ENCODE measurements at places on chromosomes 3 and 15.

- DNase-seq, result no peak
These were observed 6.0 kb downstream of the TMEM266 start for GRCh38 chr15:76065793-76066192.

GRCh38 chr3:169812332-169813235 lies at the start of the genes LRRC34 and LRRIQ4:
Gene LRRC34, minus strand, starts transcription at chr3:169812904. Its CDS starts 356 bp downstream, at chr3:169812548.
Gene LRRIQ4, plus strand, starts transcription at chr3:169812870. Its CDS starts 9,052 bp downstream, at chr3:169821922.
- DNase-seq, result peak; percentile 73

GRCh38 chr3:121075191-121075590 lies 167.2 kb downstream of the STXBP5L start:
- DNase-seq, result no peak

GRCh38 chr15:58212909-58213526 lies 74.8 kb downstream of the AQP9 start:
- DNase-seq, result no peak

- DNase-seq, result no peak
These were observed 313.3 kb downstream of the MECOM start for GRCh38 chr3:169350228-169350627.

GRCh38 chr3:126661532-126662364 lies 6.8 kb upstream of the TXNRD3 start:
- DNase-seq, result no peak

GRCh38 chr3:144775551-144775950 lies 803.9 kb downstream of the DIPK2A start:
- no peak for DNase-seq
